ENCODE measurements at places on chromosomes 12 and 14. TPM values are rescaled to one million over a fixed set of nuclear protein-coding genes. Genes with fewer than 3 reads are reported as not detected.

DNA sequence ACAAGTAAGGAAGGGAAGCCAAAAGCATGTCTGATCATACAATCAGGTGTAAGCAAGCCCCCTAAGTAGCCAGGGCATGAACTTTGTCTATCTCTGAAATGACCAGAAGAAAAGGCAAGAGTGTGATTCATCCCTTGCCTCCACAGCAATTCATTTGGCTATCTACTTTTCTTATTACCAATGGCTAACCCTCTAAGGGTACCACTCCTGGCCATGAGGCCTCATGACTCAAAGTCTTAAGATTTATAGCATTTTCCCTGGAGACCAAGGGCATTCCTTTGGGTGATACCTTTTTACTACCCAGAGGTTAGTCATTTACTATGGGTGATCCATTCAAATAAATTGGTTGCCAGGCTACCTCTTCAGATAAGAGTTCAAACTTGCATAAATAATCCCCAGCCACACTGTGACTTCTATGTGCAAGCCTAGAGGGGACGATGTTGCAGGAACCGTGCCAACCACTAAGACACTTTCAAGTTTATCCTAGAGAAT, 1.5 kb upstream of the LGALS3 start:
- DNase-seq: peak; percentile 78
- peak overlapping the region; percentile 93 for H3K27ac ChIP-seq
- no peaks in the 10 kb centered on the region for H3K27me3 ChIP-seq
- H3K4me1 ChIP-seq: peaks cover 38% of the 10 kb centered on the region
- no peak overlapping the region for H3K4me3 ChIP-seq

DNA sequence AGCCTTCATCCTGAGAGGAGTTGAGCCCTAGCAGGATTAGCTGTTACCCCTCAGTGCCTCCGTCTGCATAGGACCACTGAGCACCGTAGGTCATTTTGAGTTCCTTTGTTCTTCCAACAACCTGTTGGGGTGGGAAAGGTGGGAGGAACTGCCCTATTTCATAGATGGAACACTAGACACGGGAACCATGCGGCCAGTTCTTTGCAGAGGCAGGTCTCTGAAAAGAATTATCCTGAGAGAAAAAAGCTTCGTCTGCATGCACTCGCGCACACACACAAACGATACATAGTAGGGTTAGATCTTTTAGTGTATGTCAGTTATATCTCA, 28.5 kb downstream of the TRAFD1 start:
- H3K27me3 ChIP-seq: no peaks in the 10 kb centered on the region
- H3K4me1 ChIP-seq: peaks cover 4% of the 10 kb centered on the region

DNA sequence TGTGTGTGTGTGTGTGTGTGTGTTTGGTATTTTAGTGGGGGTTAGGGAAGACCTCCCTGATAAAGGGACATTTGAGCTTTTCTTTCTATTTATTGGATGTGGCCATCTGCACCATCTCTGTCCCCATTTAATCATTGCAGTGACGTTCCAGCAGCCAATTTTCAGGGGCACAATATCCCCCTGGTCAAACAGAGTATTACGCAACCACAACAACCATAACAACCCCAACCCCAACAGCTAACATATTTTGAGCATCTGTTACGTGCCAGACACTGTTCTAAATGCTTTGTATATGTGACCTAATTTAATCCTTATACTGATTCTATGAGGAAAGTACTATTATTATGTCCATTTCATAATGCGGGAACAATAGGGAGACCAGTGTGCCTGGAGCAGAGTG, 87.4 kb downstream of the TTC8 start:
- H3K27ac ChIP-seq: no peak overlapping the region
- no peaks in the 10 kb centered on the region for H3K27me3 ChIP-seq
- no peaks in the 10 kb centered on the region for H3K4me1 ChIP-seq
- H3K36me3 ChIP-seq: no peaks in the 10 kb centered on the region
- H3K4me3 ChIP-seq: no peak overlapping the region
- DNase-seq: no peak

- DNase-seq: peak; percentile 27
- H3K27me3 ChIP-seq: no peaks in the 10 kb centered on the region
- H3K36me3 ChIP-seq: no peaks in the 10 kb centered on the region
- H3K27ac ChIP-seq: no peak overlapping the region
- no peaks in the 10 kb centered on the region for H3K4me1 ChIP-seq
- no peak overlapping the region for H3K4me3 ChIP-seq
Measured at GRCh38 chr14:26255213-26255612, 342.6 kb downstream of the NOVA1 start.

- DNase-seq: no peak
- peak overlapping the region; percentile 81 for H3K27ac ChIP-seq
- no peaks in the 10 kb centered on the region for H3K36me3 ChIP-seq
- H3K4me1 ChIP-seq: peaks cover 32% of the 10 kb centered on the region
Measured at GRCh38 chr12:121632069-121632970, 6.0 kb downstream of the ORAI1 start.

DNA sequence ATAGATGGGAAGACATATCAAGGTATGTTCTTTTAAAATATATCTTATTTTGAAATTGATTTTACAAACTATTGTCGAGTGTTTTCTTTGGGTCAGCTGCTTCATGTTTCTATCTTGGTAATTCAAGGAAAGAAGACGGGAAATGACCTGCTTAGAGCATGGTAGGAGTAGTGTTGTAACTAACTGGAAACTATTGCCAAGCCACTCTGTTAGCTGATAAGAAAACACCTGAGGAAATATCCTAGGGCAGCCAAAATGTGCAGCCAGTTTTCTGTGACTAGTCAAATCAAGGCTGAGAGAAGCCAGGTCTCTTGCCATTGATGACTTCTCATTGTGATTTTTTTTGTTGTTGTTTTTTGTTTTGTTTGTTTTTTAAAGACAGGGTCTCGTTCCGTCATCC, 30.2 kb downstream of the METAP2 start:
- H3K4me1 ChIP-seq: no peaks in the 10 kb centered on the region
- no peak overlapping the region for H3K4me3 ChIP-seq
- no peak overlapping the region for H3K27ac ChIP-seq
- H3K27me3 ChIP-seq: no peaks in the 10 kb centered on the region

DNA sequence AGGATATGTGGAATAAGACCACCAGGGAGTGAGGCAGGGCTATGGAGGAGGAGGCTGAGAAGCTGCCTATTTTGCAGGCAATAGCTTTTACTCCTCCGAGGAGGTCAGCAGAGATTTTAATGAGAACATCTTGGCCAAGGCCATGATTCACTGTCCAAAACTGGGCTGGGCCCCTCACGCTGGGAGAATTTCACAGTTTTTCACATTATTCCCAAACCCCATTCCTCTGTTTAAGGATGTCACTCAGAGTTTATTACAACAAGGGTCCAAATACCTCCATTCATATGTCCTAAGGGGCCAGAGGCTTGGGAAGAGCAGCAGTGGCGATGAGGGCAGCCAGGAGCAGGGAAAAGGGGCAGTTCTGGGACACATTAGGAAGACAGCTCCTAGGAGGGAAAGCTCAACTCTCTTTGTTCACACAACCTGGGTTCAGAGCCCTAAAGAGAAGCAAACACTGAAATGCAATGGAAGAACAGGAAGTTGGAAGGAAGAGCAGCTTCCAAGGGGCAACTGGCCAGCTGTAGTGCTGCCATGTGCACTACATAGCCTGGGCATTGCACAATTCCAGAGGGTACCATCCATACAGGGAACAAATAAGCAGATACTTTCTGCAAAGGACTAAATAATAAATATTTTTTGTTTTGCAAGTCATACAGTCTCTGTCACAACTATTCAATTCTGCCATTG, 283.2 kb downstream of the NUAK1 start:
- DNase-seq: no peak

Gene LRP1-AS
- not detected for total RNA-seq

Gene KIF5A
- 0.03 TPM for total RNA-seq

Gene CD69
- total RNA-seq: 0.07 TPM

Gene AJUBA
- total RNA-seq: 75.1 TPM

Measured in hepatocyte (in vitro differentiated cells).